SK-N-SH treated with all-trans-retinoic acid at 6 μM for 48 hours (cell line): ENCODE measurements at places on chromosomes 12 and 14.

DNA sequence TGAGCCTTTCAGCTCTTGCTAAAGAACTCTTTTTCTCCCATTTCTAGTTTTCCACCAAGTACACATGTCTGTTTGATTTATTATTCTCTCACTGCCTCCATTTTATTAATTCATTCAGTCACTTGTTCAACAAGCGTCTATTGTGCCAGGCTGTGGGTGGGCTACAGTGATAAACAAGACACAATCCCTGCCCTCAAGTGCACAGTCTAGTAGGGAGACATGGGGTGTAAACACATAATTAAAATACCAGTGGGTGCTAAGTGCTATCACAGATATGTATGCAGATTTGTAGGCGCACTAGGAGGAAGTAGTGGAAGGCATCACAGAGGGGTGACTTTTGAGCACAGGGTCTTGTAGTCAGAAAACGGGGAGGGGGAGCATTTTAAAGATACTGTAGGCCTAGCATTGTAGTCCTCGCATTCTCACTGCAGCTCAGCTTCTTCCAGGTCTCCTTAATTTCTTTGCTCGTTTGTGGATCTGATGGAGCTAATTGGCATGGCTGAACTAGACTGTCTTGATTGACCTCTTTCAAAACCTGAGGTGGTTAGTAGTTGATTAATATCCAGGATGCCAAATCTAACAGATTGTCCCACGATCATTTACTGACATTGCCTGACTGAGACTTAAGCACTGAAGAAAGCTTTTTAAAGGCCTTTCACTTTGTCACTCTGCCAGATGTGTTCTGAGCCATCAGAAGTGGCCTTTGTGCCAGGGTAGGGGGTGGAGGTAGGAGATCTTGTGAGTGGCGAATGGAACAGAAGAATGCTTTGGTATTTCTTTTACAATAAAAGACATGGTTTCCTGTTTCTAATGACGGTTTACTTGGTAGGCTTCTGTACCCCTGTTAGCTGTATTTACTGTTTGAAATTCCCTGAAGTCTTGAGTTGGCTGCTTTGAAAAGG lies 116.9 kb downstream of the DIP2B start:
- ATAC-seq: no peak

GRCh38 chr14:75464626-75465025 lies 36.8 kb downstream of the JDP2 start:
- no peak for ATAC-seq

DNA sequence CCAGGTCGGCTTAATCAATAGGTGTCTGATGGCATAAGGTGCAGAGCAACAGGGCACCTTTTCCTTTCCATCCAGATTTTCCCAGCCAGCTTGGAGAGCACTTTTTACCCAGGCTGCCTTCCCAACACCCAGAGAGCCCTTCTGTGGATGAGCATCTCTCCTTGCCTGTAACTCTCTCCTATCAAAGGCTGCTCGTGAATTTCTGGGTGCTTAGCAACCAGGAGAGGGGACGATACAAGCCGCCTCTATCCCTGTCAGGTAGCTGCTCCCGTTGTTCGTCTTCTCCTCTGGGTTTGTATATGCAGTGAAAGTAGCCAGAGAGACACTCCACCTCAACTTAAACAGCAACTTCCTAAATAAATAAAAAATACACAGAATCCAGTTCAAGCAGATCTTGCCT lies 124.2 kb downstream of the CACNA1C start:
- ATAC-seq: no peak

DNA sequence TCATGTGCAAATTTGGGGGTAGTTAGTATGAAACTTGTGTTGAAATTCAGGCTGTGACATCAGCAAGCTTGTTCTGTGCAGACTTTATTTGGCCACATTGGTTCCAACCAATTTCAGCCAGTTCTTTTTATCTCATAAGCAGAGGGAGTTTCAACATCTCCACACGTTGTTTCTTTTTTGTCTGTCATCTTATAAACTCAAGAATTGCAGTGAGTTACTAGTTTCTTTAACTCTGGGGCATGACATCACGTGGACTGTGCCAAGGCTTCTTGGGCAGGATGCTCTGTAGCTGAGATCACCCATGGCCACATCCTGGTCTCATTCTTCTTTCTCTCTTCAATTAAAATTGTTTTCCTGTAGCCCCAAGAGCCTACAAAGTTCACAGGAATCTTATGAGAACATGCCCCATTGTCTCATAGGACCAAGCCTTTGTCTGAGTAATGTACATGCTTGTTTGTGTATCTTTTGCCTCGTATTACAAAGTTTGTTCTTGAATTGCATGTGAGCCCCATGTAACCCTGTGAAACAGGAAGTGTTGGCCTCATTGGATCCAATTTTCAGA lies 982.0 kb upstream of the TMEM132C start:
- no peak for ATAC-seq

DNA sequence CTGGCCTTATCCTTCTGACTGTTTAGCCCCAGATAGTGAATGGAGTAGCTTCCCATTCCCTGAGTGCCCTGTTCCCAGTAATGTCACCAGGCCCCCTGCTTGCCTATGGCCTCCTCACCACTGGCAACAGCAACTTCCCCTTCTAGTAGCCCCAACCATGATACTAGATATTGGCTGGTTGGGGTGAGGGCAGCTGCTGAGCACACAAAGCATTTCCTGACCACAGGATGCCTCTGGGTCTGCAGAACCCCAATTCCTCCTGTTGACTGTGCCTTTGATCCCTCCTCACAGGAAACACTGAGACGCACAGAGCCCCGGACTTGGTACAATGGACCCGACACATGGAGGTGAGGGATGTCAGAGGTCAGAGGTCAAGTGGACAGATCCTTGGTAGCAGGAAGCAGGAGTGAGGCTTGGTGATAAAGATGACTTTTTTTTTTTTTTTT lies 597 bp downstream of the SOAT2 start:
- ATAC-seq: no peak

DNA sequence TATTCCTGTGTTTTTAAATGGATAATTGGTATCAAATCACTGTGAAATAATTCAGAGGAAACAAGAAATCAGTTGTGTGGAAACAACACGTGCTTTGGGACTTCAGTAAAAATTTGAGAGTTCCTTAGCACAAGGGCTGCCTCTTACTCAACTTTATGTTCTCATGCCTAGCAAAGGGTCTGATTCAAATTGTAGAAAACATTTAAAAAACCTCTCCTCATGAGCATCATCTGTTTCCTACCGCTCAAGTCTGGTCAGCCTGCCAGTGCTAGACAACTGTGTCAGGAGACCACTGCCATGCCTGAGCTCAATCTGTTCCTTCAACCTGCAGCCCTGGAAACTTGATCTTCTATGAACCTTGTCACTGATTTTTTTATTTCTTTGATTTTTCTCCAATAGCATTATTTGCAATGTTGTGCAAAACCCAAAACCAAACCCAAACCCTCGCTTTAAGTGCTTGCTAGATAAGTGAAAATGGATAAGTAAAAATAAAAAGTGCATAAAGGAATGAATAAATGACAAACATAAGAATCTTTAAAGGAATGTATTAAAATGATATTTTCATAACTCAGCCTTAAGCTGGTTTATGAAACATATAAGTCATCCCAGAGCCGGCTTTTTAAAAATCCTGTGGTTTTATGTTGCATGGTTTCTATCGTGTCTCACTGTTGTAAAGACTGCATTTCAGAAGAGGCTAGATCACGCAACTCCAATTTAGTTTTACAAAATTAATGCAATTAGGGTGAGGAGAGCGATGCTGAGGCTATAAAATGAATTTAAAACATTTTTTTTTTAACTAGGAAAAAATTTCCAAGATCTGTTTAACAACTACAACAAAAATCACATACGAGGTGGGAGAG lies 361.2 kb upstream of the PDE3A start:
- peak; percentile 65 for ATAC-seq

GRCh38 chr12:48508987-48509386 lies 16.4 kb upstream of the OR8S1 start:
- ATAC-seq: no peak

GRCh38 chr12:89161557-89161956 lies 190.7 kb downstream of the DUSP6 start:
- no peak for ATAC-seq

DNA sequence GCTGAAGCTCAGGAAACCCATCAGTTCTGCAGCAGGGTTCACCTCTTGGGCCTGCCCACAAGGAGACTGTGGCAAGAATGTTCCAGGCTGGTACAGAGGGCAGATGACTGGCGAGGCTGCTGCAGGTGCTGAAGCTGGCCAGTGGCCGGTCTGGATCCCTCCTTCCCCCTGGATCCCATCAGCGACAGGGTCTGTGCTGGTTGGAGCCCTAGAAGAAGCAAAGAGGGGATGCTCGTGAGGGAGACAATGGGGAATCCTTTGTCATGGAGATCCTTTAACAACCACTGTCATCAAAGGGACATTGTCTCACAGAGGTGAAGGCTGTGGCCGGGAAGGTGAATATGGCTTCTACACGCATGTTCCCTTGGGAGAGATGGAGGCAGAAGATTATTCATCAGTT lies 211.4 kb upstream of the TMEM132C start:
- ATAC-seq: no peak

GRCh38 chr12:25041006-25041741 lies 92.3 kb upstream of the BCAT1 start:
- no peak for ATAC-seq

- ATAC-seq: no peak
Measured at GRCh38 chr12:104315326-104316224, 12.0 kb downstream of the EID3 start.

GRCh38 chr12:123288751-123289346 lies 17.2 kb upstream of the CDK2AP1 start:
- no peak for ATAC-seq

DNA sequence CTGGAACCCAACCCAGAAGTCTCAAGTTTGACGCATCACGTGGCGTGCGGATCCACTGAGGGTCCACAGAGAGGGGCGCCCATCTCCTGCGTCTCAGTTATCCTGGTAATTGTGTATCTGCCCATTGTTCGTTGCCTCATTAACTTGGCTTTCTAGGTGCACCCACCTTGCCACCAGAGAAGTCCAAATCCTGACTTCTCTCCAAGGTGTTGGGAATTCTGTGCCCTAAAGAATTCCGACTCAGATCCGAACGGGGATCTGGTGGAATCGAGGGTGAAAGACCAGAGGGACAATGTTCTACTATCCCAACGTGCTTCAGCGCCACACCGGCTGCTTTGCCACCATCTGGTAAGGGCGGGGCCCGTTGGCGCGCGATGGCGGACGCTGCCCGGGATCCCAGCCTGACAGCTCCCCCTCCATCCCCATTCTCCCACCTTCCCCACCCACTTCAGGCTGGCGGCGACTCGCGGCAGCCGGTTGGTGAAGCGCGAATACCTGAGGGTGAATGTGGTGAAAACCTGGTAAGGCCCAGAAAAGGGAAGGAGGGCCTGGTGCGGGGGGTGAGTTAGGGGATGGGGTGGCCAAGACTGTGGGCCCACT lies 481 bp downstream of the REC8 start:
- no peak; the same call in none of the 3 replicates for ATAC-seq

DNA sequence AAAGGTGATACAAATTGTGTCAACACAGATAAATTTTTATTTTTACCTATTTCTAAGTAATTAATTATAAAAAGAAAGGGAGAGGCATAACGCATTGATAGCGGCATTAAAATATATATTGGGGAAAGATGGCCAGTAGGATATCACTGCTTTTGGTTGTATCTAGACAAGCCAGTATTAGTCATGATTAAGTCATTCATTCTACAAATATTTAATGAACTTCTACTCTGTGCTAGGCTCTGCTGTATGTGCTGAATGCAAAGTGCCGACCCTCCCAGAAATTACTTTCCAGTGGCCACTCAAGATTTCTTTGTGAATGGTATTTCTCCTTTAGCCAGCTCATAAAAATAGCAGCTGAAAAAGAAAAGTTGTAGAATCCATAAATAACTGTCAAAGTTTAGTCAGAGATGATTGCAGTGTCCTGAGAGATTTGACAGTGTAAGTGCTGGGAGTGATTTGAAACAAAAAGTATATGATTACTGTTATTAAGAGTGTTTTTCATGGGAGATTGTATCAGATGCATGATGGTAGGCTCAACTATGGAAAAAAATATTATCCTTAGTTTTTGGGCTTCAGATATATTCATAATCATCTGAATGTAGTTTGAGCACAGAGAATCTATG lies 133.2 kb downstream of the MGAT4C start:
- ATAC-seq: no peak

- no peak for ATAC-seq
Measured at GRCh38 chr12:27915021-27915420, 57.5 kb downstream of the PTHLH start.

- ATAC-seq: no peak
Measured at GRCh38 chr12:20314328-20314727, 54.0 kb upstream of the PDE3A start.

DNA sequence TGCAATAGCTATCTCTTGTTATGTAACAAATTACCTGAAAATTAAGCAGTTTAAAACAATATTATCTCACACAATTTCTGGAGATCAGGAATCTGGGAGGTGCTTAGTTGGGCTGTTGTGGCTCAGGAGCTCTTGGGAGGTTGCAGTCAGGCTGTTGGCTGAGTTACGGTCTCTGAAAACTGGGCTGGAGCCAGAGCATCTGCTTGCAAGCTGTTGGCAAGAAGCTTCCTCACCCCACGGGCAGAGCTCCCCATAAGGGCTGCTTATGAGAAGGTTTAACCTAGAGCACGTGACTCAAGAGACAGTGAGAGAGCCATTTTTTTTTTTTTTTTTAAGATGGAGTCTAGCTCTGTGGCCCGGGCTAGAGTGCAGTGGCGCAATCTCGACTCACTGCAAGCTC lies 346.8 kb downstream of the ATP23 start:
- peak; percentile 47 for ATAC-seq

DNA sequence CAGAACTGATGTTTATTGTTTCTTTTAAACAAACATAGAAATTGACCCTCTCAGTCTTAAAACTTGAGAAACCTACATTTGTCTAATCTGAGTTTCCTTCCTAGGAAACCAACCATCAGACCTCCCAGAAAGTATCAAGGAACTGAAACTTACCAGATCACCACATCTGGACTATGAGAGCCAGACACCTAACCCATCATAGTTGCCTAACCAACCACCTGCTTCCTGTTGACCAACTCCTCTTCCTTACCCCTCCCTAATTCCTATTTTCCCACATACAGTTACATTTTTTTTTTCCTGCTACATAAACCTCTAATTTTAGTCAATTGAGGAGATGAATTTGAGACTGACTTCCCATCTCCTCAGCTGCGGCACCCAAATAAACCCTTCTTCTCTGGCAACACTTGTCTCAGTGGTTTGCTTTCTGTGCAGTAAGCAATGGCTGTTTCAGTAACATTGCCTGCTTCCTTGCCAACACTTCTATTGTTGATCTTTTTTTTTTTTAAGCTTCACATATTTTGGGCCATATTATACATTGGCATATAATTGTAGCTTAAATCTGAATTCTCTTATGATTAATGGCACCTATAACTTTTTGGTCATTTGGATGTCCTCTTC lies 34.3 kb downstream of the KLRD1 start:
- ATAC-seq: no peak

- no peak for ATAC-seq
Measured at GRCh38 chr12:114499338-114499737, 93.4 kb upstream of the TBX5 start.
